Sciatic nerve (tissue), 2 donors: ENCODE measurements at places on chromosomes 16 and 17. TPM values are rescaled to one million over a fixed set of nuclear protein-coding genes. Genes with fewer than 3 reads are reported as not detected.

The CNTNAP4 gene
- total RNA-seq, result 0.76 TPM

The ESRP2 gene
- 0.36 TPM for total RNA-seq

The SPATA32 gene
- not detected for total RNA-seq

The TAC4 gene
- not detected for total RNA-seq

The NGFR gene
- total RNA-seq, result 291 TPM

The PHLPP2 gene
- 22.5 TPM for total RNA-seq

The DYNC1LI2 gene
- total RNA-seq, result 205 TPM

The PERCC1 gene
- not detected for total RNA-seq

The PRSS33 gene
- not detected for total RNA-seq

The MYO1D gene
- total RNA-seq, result 57.8 TPM

The HASPIN gene
- total RNA-seq, result 0.36 TPM

The ALDH3A1 gene
- 0.76 TPM for total RNA-seq

The HID1 gene
- total RNA-seq, result 16.1 TPM

The FBXL16 gene
- total RNA-seq, result 6.5 TPM

The HSPB9 gene
- not detected for total RNA-seq

The KRTAP2-1 gene
- total RNA-seq, result not detected

The OTOA gene
- total RNA-seq, result 0.31 TPM

The MSLN gene
- total RNA-seq, result 2.9 TPM

The ALOX12 gene
- not detected for total RNA-seq

The LLGL2 gene
- total RNA-seq, result 11.0 TPM

The MPRIP gene
- total RNA-seq, result 500 TPM

The XAF1 gene
- 67.4 TPM for total RNA-seq

The KRT32 gene
- 0.67 TPM for total RNA-seq

The C16orf96 gene
- total RNA-seq, result 0.22 TPM

The SLC5A11 gene
- total RNA-seq, result not detected

The LUC7L3 gene
- total RNA-seq, result 229 TPM

The ADAM11 gene
- total RNA-seq, result 0.53 TPM

The KRTAP9-8 gene
- not detected for total RNA-seq

The KRT12 gene
- not detected for total RNA-seq
